ENCODE measurements at places on chromosomes 3 and 15. TPM values are rescaled to one million over a fixed set of nuclear protein-coding genes. Genes with fewer than 3 reads are reported as not detected.

KCNAB1 gene
- total RNA-seq: 15.1 TPM

CATSPER2 gene
- total RNA-seq: 1.4 TPM

DPPA4 gene
- total RNA-seq: not detected

- H3K4me1 ChIP-seq: no peaks in the 10 kb centered on the region
- no peaks in the 10 kb centered on the region for H3K36me3 ChIP-seq
- H3K27ac ChIP-seq: no peak overlapping the region
- DNase-seq: no peak
Observed at GRCh38 chr15:32831485-32831884, 113.7 kb downstream of the GREM1 start.

PLA2G4D gene
- total RNA-seq: not detected

DNA sequence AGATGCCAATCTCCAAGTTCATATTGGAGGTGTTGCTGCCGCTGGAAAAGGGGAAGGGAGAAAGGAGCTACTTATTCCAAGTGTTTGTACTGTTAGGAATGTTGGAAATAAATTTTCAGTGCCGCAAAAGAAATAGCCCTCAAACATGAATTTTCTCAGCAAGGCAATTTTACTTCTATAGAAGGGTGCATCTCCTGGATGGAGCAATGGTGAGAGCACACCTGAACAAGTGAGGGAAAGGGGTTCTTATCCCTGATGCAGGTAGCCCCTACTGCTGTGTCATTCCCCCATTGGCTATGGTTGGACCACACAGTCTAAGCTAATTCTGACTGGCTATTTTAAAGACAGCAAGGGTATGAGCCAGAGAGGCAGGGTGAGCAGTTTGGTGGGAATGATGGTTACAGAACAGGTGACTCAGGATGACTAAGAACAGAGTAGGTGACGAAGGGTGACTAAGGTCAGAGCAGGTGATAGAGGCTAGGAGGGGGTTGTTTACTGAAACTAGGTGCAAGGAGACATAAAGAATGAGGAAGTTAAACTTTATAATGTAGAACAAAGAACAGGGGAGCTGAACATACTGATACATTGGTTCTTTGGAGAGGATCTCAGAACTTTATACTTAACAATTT lies 503.5 kb downstream of the EDEM1 start:
- no peak overlapping the region for H3K4me3 ChIP-seq
- no peaks in the 10 kb centered on the region for H3K36me3 ChIP-seq
- no peaks in the 10 kb centered on the region for H3K4me1 ChIP-seq
- no peaks in the 10 kb centered on the region for H3K27me3 ChIP-seq

DNA sequence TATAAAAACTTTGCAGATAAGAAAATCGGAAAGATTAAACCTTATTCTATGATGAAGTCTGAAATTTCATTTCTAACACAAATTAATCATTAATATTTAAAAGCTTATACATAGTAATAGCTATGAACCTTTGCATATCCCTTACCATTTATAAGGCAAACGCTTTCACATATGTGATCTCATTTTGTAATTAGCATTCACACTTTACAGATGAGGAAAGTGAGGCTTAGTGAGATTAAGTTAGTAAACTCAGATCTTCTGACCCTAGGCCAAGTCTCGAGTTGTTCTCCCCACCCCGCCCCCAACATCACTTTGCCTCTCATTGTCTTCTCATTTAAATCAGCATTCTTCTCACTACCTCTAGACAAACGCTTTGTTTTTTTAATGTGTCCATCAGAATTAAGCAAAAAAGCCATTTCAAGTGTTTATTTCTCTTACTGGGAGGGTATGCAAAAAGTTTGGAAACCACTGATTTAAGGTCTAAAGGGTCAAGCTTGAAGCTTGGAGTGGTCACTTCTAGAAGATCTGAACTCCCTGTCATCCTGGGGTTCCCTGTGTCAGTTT lies 172.9 kb upstream of the BCL6 start:
- no peaks in the 10 kb centered on the region for H3K27me3 ChIP-seq
- no peak overlapping the region for H3K4me3 ChIP-seq
- H3K36me3 ChIP-seq: no peaks in the 10 kb centered on the region
- DNase-seq: no peak
- no peak overlapping the region for H3K27ac ChIP-seq

DNA sequence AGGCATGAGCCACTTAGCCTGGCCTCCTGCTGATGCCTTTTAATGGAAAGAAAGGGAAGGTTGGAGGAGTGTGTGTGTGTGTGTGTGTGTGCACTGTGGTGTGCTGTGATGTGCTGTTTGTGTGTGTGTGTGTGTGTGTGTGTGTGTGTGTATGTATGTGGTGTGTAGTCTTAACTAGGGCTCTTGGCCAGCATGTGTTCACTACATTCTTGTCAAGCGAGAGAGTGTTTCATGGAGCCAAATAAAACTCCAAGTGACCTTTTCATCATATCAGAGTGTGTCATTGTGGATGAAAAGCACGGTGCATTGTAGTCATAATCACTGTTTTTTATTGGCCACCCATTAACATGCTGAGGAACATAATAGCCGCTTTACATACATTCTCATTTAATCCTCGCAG lies 30.8 kb upstream of the BHLHE40 start:
- H3K27me3 ChIP-seq: no peaks in the 10 kb centered on the region
- H3K27ac ChIP-seq: no peak overlapping the region
- H3K4me1 ChIP-seq: peaks cover 6% of the 10 kb centered on the region
- no peaks in the 10 kb centered on the region for H3K36me3 ChIP-seq

DNA sequence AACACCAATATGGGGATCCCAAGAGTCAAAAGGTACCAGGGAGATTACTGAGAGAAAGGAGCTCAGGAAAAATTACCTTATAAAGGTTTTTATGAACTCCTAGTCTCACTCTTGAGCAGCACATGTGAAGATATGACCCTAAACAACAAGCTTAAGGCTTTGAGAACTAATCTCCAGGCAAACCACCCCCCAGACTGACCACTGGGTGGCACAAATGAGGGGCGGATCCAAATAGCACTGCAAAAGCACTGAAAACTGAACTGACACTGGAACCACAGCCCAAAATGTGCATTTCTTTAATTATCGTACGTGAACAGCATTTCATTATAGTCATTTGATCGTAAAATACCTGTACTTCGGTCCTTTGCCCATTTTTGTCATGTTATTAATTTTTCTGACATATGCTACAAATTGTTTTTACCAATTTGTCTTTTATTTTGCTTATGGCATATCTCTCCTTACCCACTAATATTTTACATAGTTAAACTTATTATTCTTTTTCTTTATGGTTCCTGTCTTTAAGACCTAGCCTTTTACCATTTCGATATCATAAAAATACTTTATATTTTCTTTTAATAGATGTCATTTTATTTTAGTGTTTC lies 31.5 kb upstream of the TFDP2 start:
- peaks cover 40% of the 10 kb centered on the region for H3K36me3 ChIP-seq
- H3K27ac ChIP-seq: no peak overlapping the region
- H3K4me3 ChIP-seq: no peak overlapping the region
- no peaks in the 10 kb centered on the region for H3K4me1 ChIP-seq
- DNase-seq: no peak

DNA sequence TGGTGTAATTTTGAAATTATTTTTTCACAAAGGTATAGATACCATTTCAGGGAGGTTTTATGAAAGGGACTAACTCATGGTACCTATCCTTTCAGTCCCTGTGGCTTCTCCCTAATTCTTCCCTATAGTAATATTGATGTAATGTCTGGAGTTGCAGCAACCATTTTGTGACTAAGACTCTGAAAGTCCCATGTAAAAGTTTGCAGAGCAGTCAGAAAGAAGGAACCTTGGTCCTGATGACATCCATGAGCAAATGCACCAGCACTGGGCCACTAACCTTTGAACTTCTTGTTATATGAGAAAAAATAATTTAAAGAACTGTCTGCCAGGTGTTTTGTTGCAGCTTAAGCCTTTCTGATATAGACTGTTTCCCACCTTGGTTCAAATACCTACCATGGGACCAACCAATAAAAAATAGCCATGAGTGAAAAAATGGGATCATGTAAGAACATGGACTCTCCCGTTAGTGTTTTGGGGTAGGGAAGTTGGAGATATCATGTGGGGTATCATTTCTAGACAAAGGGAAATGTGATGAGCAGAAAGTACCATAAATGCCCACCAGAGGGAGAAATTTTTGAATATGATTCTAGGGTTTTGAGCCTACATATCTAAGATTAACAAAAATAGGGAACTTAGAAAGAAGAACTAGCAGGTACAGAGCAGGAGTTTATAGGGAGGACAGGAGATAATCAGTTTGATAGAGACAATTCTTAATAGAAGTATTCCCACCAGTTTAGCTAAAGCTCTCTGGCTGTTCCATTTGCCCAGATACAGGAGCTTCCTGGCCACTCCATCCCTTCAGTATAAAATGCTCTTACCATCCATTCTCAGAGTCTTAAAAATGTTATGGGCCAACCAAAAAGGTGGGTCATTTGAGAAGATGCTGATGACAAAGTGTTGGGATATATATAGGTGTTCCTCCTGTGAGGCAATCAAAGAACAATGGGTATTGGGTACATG lies 3.4 kb upstream of the CPOX start:
- no peaks in the 10 kb centered on the region for H3K36me3 ChIP-seq
- no peak for DNase-seq
- no peaks in the 10 kb centered on the region for H3K27me3 ChIP-seq

- H3K27me3 ChIP-seq: no peaks in the 10 kb centered on the region
- no peak overlapping the region for H3K4me3 ChIP-seq
- no peaks in the 10 kb centered on the region for H3K4me1 ChIP-seq
- no peaks in the 10 kb centered on the region for H3K36me3 ChIP-seq
- no peak overlapping the region for H3K27ac ChIP-seq
Observed at GRCh38 chr15:70251246-70251990, 153.7 kb upstream of the TLE3 start.

DNA sequence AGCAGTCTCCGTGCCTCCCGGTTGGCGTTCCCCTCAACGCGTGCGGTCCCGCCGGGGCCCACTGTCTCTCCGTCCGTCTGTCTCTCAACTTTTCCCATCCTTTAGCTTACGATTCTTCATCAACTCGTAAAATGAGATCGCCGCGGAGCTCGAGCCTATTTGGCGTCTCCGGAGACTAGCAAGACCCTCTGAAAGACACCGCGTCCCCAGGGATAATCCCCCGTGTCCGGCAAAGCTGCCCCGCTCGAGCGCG lies 3.4 kb downstream of the GATA2 start:
- H3K27ac ChIP-seq: peak overlapping the region; percentile 22
- H3K36me3 ChIP-seq: no peaks in the 10 kb centered on the region
- no peak for DNase-seq
- H3K4me1 ChIP-seq: peaks cover 45% of the 10 kb centered on the region

DNA sequence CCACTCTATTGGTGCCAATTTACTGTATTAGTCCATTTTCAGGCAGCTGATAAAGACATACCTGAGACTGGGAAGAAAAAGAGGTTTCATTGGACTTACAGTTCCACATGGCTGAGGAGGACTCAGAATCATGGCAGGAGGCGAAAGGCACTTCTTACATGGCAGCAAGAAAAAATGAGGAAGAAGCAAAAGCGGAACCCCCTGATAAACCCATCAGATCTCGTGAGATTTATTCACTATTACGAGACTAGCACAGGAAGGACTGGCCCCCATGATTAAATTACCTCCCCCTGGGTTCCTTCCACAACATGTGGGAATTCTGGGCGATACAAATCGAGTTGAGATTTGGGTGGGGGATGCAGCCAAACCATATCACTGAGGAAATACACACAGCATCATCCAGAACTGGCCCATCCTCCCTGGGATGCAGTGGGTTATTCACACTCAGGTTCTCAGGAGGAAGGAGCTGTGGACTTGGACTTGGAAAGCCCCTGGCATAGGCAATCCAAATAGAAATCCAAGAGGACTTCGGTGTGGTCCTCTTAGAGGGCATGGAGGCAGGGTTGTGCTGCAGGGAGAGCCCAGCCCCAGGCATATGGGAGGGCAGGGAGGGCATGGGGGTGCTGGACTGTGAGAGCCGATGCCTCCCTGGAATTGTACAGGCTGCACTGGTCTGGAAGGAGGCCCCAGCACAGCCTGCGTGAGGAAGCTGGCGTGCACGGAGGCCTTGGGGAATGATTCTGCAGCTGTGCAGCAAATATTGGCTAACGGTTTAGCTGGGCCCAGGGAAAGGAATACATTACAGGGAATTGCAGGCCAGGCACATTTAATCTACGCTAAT lies 62.9 kb downstream of the EFCAB12 start:
- no peaks in the 10 kb centered on the region for H3K36me3 ChIP-seq
- no peak for DNase-seq
- no peaks in the 10 kb centered on the region for H3K27me3 ChIP-seq
- no peaks in the 10 kb centered on the region for H3K4me1 ChIP-seq
- H3K4me3 ChIP-seq: no peak overlapping the region
- H3K27ac ChIP-seq: no peak overlapping the region

All from ascending aorta (tissue), 2 donors.